Esophagus muscularis mucosa (tissue), 4 donors: ENCODE measurements at places on chromosomes 4 and X. TPM values are rescaled to one million over a fixed set of nuclear protein-coding genes. Genes with fewer than 3 reads are reported as not detected.

Gene CRMP1
- total RNA-seq: 4.0 TPM

Gene CXorf49B
- not detected for total RNA-seq

Gene ZNF732
- total RNA-seq: not detected

Gene ADH1A
- 0.58 TPM for total RNA-seq

Gene SORBS2
- 821 TPM for total RNA-seq

Gene DLG3
- total RNA-seq: 27.0 TPM

Gene RTL9
- total RNA-seq: 0.17 TPM

Gene KIF4A
- 0.06 TPM for total RNA-seq

Gene CLNK
- not detected for total RNA-seq

Gene DAPP1
- total RNA-seq: 2.5 TPM

Gene UNC5C
- 2.4 TPM for total RNA-seq

Gene YY2
- 1.2 TPM for total RNA-seq

Gene RADX
- 1.7 TPM for total RNA-seq

Gene PRICKLE3
- 12.5 TPM for total RNA-seq

Gene PCDH18
- total RNA-seq: 44.9 TPM

Gene HMGB3
- total RNA-seq: 3.0 TPM

Gene BBS7
- 17.9 TPM for total RNA-seq

Gene CT45A6
- total RNA-seq: not detected

Gene NEUROG2
- not detected for total RNA-seq

Gene HSPA4L
- 6.5 TPM for total RNA-seq
